Stimulated activated CD4-positive, alpha-beta T cell treated with anti-CD3 and anti-CD28 coated beads, TNF-alpha, amount 100 ng/mL, for 48 hours (primary cell): ENCODE measurements at places on chromosomes 2 and 18.

DNA sequence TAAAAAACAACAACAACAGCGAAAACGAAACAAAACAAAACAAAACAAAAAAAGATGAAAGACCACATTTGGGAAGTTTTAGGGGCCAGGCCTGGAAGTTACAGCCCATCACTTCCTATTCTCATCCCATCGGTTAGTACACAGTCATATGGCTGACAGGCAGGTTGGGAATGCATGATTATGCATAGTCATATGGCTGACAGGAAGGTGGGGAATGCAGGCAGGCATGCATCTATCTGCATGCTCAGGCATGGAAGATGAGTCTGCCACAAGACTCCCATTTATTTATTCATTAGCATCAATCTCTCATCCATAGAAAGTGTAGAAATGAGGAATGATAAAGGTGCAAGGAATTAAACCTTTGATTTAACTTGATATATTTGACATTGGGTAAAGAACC lies 325.3 kb upstream of the MEX3C start:
- DNase-seq: no peak

- DNase-seq: peak; percentile 4
Measured at GRCh38 chr2:237201461-237202287, 116.0 kb downstream of the COPS8 start.

- DNase-seq: no peak
Measured at GRCh38 chr2:56009758-56010458, 86.3 kb upstream of the EFEMP1 start.

DNA sequence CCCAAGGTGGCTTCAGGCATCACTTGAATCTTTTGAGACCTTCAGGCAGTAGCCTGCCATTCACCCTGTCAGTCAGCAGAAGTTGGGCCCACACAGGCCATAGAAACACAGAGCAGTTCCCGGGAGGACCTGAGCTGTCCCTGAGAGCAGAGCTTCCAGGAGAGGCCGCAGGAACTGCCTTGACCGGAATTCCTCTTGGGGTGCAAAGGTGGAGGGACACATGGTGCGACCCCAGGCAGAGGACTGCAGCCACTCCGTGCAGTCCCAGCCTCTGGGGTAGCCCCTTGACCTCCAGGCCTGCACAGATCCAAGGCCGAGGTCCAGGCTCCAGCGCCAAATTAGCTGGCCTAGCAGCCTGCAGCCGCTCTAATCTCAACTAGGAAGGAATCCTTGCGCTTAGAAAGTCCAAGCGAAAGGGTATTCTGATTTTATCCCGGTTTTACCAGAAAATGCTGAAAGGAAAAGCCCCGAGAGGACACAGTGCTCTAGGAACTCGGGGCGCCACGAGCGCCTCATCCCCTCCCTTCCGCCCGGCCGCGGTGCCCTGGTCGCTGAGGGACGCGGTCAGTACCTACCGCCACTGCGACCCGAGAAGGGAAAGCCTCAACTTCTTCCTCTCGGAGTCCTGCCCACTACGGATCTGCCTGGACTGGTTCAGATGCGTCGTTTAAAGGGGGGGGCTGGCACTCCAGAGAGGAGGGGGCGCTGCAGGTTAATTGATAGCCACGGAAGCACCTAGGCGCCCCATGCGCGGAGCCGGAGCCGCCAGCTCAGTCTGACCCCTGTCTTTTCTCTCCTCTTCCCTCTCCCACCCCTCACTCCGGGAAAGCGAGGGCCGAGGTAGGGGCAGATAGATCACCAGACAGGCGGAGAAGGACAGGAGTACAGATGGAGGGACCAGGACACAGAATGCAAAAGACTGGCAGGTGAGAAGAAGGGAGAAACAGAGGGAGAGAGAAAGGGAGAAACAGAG lies 5.4 kb downstream of the SIX2 start:
- DNase-seq: no peak

DNA sequence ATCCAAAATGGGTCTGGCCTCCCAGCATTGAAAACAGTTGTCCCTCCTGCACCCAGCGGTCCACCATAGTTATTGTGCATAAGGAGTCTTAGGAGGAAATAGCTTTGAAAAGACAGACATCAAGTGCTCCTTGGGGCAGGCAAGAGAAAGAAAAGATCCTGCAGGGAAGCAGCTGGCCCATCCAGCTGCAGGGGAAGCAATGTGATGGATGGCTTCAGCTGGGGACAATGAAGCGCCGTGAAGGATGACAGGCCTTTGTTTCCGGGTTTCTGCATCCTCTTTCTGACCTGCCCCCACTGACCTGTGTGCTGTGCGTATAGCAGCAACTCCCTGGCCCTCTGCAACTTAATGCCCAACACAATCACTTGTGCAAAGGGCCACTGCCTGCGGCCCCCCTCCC lies 142.9 kb upstream of the NCKAP5 start:
- no peak for DNase-seq

DNA sequence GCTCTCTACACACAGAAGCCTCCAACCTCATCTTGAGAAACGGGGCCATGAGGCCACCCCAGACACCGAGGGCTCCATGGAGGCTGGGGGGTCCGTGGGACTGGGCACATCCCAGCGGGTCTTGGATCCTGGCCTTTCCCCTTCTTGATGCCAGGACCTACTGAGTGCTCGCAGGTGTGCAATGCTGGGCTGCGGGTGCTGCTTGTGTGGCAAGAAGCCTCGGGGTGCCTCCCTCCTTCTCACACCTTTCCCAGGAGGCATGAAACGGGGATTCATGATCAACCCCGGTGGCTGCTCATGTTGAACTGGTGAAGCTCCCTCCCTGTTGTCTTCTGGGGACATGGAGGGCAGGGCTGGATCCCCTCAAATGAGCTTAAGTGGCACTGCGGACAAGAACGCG lies 2.0 kb upstream of the BUB1 start:
- no peak for DNase-seq

GRCh38 chr2:234269769-234270204 lies 219.3 kb downstream of the SPP2 start:
- DNase-seq: no peak

- no peak for DNase-seq
Measured at GRCh38 chr2:40325116-40325515, 126.8 kb downstream of the SLC8A1 start.

DNA sequence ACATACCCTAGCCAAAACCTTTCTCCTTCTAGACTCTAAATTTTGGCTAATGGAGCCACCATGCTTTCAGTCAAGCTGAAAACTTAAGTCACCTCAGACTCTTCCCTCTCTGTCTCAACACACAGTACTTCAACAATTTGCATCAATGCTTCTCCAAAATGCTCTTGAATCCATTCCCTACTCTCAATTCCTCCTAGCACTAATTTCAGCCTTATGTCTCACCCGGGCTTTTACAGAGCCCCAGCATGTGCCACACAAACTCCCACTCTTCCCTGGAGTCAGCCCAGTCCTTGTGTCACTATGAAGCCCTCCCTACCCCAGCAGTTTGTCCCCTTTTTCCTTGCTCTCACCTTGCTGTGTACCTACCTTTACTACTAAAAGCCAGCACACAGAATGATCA lies 38.7 kb downstream of the AAK1 start:
- no peak for DNase-seq

DNA sequence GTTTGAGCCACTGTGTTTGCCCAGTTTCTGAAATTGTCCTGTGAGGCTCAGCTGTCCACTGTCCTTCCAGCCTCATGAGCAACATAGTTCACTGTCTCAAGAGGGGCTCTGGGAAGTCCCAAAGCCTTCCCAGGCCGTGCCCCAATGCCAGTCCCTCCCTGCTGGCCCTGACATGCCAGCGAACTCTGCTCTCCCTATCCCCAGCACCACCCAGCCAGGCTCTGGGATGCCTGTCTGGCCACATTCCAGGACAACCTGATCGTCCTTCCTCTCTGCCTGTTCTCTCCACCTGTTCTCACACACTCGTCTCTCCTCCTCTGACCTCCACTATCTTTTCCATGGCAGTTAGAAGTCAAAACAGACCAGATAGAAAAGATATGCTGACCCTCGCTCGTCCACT lies 278.0 kb upstream of the ID2 start:
- no peak for DNase-seq

- DNase-seq: no peak
Measured at GRCh38 chr2:167147271-167147941, 259.1 kb downstream of the XIRP2 start.

- DNase-seq: no peak
Measured at GRCh38 chr18:68984342-68984741, 186.5 kb downstream of the CCDC102B start.
